ENCODE measurements at places on chromosomes 3 and 15.

DNA sequence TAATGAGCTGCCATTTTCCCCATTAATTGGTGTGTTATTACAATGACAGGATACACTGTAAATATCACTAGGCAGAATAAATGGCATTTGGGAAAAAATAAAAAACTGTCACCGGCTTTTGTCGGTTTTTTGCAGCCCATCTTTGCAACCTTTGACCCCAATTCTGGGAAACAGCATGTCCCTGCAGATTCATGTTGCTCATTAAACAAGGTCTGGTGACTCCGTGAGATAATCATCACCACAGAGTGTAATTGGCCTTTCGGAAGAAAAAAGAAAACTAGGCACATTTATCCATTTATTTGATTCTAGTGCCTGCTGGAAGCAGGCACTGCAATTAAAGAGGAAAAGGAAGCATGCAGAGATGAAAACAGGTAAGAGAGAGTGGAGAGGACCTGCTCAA, 64.5 kb downstream of the TRAT1 start:
- DNase-seq: no peak

GRCh38 chr3:21794291-21794690, 43.3 kb upstream of the ZNF385D start:
- no peak for DNase-seq

DNA sequence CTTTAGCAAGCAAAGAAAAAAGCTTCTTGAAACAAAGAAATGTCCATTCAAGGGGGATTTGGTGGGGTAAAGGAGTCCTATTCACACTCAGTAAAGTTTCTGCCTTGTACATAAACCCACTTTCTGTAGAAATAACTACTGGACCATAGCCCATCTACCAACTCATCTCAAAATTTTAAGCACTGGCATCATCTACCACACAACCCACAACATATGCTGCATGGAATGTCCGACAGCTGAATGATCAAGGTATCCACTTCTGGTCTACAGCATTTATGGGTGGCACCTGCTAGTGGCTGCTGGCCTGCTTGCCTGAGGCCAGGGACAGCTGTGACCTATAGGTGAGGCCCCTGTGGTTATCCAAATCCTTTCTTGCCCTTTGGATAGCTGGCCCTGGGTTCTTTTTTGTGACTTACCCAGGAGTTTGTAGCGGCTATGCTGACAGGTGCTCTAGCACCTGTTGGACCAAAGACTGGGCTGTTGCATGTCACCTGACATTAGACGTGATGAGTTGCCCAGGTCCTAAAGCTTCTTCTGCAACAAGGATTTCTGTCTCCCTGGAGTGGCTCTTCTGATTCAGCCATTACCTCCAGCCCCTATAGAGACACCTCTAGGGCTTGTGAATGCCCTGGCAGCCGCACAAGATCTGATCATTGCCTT, 19.2 kb upstream of the MEF2A start:
- DNase-seq: no peak

DNA sequence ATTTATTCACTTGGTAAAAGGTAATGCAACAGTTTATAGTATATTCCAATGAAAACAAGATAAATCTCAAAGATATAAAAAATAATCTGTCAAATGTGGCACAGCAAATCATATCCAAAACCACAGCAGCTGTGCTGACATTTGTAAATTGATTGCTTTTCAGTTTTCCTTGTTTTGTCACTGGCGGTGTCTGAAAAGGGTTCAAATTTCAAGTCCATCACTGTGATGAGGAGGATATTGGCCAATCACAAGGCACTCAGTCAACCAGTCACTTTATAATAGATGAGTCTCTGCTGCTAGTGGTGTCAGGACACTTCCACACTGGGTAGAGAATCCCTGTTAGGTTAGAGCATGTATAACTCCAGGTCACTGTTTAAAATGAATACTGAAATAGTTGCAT, 154.8 kb downstream of the SLC9A9 start:
- DNase-seq: no peak

DNA sequence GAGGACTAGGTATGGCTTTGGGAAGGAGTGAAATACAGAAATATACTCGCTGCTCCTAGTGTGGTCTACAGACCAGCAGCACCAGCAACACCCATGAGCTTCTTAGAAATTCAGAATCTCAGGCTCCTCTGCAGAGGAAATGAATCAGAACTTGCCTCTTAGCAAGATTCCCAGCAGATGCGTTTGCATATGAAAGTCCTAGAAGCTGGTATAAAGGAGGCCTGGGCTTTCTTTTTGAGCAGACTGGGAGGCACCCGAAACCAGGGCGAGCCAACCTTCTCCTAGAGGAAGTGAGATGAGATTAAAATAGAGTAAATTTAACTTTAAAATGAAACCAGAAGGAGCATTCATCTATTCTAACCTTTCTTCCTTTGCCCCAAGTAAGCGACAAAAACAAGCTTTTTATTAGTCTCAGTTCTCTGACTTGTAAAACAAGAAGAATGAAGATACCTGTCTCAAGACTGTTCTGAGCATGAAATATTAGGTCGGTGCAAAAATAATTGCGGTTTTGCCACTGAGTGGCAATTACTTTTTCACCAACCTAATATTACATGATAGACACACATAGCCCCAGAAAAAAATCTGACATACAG, 140.0 kb downstream of the PDZRN3 start:
- DNase-seq: no peak

GRCh38 chr3:148246291-148246923, 451.3 kb upstream of the AGTR1 start:
- no peak for DNase-seq

GRCh38 chr3:120349855-120350125, 636 bp upstream of the LRRC58 start:
- DNase-seq: no peak

DNA sequence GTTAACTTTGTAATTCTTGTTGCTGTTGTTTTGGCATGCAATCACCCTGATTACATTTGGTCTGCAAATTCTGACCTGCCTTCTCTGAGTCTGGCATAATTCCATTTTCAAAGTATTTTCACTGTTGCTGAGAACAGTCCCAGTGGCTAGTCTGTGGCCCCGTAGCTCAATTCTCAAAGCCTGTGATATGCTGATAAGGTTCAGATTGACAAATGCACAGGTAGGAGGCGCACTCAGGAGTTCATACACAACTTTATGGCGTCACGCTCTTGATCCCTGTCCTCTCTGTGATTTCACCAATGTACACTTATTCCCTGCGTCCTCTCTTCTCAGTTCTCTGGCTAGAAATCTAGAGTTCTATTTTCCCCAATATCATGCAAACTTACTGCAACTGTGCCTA, 376.6 kb upstream of the SLCO3A1 start:
- no peak for DNase-seq

DNA sequence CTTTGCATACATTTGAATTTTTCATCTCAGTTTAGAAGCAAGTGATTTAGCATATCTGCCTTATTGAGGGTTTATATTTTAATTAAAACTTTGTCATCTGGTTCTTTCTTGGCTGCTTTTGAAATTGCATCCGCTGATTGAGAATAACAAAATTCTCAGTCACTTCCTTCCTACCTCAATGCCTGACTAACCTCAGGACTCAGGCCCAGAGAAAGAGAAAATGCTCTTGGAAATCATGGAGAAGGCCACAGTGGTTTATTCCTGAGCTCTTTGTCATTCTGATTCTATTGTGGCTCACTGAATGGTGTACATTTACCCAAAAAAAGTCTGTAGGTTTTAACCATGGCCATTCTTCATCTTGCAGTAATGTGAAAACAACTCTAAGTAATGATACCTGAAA, 533.9 kb downstream of the TBL1XR1 start:
- no peak for DNase-seq

DNA sequence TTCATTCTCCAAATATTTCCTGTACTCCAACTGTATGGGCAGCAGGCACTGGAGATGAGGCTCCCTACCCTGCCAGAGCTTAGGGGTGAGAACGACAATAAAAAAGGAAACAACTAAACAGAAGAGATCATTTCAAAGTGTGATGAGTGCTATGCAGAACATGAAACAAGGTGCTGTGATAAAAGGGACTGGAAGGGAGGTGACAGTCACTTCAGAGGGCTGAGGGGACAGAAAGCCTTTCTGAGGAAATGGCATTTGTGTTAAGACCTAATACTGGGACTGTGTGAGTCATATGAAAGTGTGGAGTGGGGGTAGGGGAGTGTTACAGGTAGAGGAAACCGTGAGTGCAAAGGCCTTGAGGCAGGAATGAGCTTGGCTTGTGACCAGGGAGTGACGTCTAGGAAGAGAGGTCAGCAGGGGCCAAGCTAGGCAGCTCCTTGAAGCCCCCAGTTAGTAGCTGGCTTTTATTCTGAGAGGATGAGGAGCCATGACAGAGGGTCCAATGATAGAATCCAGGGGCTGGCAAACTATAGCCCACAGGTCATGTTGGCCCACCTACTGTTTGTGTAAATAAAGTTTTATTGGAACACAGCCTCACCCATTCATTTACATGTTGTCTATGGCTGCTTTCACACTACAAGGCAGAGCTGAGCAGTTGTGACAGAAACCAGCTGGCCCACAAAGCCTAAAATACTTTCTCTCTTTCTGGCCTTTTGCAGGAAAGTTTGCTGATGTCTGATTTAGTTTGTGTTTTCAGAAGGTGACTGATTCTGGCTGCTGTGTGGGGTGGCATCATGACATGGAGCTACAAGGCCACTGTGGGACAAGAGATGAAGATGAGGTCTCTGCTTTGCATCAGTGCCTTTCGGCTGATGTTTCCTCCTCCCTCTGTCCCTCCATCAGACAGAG, 56.6 kb downstream of the LSM3 start:
- DNase-seq: no peak

DNA sequence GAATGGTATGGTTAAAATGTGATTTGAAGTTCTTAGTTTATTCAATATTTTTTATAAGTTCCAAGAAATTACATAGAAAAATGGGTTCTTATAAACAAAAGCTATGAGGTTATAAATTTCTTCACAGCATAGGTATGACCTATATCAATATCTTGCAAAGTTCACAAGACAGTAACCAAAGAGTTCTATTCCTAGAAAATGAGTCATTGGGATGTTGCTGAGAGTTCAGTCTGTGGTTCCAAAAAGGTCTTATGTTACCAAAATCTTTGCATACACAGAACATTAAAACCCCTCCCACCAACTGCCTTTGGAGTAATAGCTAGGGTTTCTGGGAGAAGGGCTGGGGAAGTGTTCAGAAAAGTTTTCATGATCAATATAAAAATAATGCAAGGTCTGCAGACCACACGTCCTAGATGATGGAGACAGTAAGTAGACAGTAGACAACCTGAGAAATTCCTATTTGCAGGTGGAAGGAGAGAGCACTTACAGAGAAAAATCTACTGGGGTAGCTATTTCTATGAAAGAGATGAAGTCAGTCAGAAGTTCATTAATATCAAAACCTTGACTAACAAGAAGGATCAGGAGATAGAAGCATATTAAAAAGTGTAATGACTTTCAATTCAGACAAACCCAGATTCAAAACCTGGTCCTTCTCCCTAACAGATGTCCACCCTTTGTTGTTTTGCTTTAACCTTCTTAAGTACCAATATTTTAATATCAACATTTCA, 279.3 kb downstream of the KCNH8 start:
- DNase-seq: no peak

GRCh38 chr3:135301670-135302069, 506.6 kb downstream of the EPHB1 start:
- no peak for DNase-seq

GRCh38 chr15:90126022-90126421, 23.8 kb upstream of the IDH2 start:
- no peak for DNase-seq

- DNase-seq: no peak
Observed at GRCh38 chr3:15754047-15754446, 43.7 kb downstream of the ANKRD28 start.

DNA sequence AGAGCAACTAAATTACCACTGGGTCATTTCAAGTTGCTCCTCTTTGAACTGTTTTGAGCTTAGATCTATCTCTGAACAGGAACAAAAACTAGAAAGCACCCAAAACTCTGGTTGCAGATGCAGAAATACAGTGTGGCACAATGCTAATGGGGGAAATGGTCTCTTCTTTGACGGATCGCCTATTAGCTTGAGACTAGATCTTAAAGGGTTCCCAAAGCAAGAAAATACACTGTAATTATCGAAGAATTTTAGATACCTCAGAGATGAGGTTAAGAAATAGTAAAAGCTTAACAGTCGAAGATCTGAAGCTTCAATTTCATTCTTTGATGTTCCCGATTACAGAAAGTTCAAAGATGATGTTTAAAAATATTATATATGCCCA, 818 bp downstream of the PPP1R2 start:
- no peak for DNase-seq

DNA sequence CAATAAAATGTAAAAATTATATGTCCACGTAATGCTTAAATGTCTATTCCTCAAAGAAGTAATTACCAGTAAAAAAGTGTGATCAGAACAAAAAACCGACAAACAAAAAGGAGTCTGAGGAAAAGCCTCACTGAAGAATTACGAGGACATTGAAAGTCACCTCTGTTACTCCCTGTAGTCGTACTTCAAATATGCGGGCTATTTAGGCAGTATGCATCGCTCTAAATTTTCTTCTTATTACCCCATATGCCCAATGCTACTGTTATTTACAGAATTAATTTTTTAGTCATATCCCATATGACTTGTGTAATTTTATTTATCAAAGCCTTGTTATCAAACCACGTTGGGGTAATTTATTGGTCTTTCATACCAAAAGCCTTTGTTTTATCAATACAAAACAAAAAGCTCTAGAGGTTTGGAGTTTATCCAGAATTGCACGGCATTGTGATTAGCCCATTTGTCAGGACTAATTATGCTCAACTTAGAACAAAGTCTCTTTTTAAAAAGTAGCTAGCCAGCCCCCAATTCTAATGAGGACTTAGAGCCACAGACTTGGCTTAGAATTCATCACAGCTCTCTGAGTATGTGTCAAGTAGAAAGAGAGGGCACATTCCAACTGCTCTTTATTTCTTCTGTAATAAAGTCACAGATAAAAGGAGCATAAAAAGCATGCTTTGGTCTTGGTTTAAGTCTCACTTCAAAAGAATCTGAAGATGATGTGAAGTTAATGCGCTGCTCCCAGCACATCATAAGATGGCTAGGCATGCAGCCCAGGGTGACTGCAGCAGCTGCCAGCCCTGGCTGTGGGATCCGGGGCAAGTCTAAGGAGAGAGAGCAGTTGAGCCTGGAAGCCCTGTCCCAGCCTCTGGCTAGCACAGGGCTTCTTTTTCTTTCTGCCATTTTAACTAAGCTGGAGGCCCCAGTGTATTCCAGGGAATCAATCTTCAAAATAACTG, 521.0 kb downstream of the GABRG3 start:
- no peak for DNase-seq

DNA sequence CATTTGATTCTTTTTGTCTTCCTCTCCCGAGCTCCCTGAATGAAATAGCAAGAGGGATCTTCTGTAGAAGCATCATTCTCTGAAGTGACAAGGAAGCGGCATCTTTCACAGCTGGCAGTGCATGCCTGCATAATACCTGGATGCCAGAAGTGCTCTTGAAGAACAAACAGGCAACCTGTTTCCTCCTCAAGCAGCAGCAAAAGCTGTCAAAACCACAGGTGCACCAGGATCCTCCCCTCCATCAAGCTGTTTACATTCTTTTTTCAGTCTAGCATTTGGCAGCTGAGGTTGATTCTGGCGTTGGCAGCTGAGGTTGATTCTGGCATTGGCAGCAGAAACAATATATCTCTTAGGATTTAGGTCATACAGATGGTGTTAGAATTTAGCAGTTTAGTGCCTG, 979.0 kb downstream of the TUSC7 start:
- DNase-seq: no peak

GRCh38 chr3:71502066-71502625, 81.4 kb downstream of the FOXP1 start:
- no peak for DNase-seq

- no peak for DNase-seq
Observed at GRCh38 chr3:165188452-165188851, 7.7 kb downstream of the SLITRK3 start.

- no peak for DNase-seq
Observed at GRCh38 chr15:67103432-67103831, 38.0 kb downstream of the SMAD3 start.
